ENCODE measurements at places on chromosomes 12 and 14.

GRCh38 chr12:119826661-119827445, 50.3 kb downstream of the CIT start:
- no peak for DNase-seq

DNA sequence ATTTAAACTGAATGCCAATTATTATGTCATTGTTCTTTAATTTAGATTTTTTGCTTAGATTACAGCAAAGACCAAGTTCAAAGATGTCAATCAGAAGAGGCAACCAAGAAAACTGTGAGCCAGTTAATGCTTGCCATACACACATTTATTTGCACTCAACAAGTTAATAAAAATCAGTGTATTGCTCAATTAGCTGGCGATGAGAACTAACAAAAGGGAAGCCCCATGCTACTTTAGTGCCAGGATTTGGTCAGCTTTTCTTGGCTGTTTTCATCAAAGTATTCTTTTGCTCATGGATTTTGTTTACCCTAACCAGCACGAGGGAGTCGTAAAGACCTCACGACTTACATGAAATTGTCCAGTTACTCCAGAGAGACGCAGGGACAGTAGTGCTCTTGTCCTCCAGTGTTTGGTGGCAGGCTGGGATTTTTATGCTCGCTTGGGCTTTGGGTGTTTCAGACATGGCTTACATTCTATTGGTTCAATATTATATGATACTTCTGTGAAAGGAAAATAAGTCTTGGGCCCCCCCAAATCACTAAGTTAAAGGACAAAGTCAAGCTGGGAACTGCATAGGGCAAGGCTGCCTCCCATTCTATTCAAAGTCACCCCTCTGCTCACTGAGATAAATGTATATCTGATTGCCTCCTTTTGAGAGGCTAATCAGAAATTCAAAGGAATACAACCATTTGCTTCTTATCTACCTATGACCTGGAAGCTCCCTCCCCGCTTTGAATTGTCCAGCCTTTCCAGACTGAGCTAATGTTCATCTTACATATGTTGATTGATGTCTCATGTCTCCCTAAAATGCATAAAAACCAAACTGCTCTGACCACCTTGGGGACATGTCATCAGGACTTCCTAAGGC, 7.4 kb upstream of the B4GALNT1 start:
- DNase-seq = no peak

DNA sequence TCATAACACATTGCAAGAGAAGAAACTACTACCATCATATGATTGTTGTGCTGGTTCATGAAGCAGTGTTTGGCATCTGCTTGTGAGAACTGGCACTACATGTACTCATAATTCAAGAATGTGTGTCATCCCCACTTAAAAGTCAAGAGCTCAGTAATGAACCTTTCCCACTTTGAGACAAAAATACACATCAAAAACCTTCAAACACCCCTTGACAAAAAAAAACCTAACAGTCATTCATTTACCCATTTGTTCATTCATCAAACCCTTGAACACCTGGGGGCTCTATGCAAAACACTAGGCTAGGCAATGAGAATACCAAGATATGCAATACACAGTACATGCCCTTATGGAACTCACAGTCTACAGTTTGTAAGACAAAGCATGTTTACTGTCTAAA, 40.0 kb downstream of the KIF21A start:
- no peak for DNase-seq

DNA sequence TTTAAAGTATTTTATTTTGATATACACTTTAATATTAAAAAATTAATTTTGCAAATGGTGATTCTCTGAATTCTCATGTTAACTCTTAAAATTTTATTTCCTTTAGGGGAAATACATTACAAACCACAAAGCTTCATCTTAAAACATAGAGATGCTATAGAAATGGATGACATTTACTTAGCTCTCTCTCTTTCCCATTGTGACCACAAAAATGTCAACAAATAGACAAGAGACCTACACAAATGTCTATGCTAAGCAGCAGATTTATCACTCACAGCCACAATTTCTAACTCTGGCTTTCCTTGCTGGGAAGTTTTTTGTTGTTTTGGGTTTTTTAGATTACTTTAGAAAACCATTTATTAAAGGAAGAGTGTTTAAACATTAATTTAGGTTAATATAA, 19.9 kb upstream of the PHC1 start:
- no peak for DNase-seq

DNA sequence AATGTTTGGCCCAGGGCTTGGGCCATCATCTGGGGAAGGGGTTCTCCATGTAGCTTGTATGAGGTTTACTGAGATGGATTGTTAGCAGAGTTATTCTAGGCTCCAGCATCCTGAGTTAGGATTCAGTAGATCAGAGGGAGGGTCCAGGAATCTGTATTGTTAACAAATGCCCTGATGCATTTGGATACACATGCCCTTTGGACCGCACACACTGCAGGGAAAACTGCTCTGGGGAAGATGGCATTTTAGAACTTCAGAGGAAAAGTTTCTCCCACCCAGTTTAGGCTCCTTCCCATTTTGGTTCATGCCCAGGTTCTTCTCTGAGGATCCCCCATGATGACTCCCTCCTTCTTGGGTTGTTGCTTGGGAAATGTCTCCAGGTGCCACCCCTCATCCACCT, 193.3 kb downstream of the KTN1 start:
- DNase-seq = no peak

DNA sequence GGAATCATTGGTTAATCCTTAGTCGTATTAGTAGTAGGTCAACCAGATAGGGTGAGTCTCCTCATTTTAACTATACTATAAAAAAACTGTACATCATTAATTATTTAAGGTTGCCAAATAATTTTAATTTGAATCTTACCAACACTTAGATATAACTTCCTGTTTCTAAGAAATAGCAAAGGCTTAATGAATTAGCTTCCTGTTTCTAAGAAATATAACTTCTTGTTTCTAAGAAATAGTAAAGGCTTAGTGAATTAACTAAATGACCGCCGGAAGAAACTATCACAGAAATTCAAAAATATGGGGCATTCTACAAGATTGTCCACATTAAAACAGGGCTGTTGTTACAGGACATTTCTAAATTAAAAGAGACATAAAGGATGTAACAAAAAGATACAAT, 392.9 kb upstream of the FOXG1 start:
- DNase-seq = no peak

DNA sequence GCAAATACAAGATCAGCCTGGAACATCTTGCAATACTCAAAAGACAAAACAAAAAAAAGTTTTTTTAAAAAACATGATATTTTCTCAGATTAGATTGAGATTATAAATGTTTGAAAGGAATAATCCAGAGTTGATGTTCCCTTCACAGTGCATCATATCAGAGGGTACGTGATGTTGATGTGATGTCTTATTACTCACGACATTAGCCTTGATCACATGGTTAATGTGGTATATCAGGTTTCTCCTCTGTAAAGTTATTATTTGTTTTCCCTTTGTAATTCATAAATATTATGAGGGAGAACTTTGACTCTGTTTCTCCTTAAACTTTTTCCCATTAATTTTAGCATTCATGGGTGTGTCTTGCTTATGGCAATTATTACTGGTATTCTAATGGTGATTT, 26.6 kb downstream of the LIMA1 start:
- no peak for DNase-seq

DNA sequence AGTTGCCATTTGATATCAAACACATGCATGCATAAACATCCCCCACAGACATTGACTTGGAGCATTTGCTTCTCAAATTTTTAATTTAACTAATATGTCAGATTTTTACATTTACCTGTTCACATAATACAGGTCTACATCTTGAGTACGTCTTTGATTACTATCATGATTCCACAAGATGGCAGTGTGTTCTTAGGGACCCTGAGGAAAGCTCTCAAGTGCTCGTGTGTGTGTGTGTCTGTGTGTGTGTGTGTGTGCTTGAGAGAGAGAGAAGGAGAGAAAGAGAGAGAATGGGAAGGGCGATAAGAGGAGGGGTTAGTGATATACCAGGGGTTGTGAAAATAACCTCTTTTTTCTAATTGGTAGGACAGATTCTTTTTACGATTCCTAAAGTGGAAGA, 167.1 kb upstream of the OR4E1 start:
- DNase-seq = no peak

DNA sequence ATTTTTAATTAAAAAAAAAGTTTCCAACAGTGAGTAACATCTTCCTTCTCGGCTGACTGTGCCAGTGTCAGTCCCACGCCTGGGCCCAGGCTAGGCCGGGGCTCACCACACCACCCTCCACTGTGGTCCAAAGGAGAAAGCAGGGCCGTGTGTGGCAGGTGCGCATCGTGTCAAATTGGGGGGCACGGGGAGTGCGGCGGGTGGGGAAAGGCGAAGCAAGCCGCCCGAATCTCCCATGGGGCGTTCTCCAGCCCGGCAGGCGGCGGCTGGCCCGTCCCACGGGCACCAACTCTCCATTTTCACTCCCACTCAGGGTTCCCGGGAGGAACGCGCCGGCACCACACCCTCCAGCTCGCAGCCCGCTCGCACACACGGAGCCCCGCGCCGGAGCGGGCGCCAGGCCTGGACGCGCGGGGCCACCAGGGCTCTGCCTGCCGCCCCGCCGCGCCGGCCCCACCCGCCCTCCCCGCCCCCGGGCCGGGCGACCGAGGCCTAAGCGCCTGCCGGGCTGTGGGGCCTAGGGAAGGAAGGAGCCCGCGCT, 604 bp downstream of the EEA1 start:
- peak; percentile 61 for DNase-seq

GRCh38 chr14:23361320-23361719, 3.7 kb downstream of the EFS start:
- DNase-seq = no peak

- no peak for DNase-seq
Observed at GRCh38 chr12:52354200-52354599, 13.1 kb downstream of the KRT85 start.

GRCh38 chr12:49503674-49504180, 35.1 kb upstream of the KCNH3 start:
- DNase-seq = no peak

GRCh38 chr12:93978553-93978952, 169.8 kb upstream of the PLXNC1 start:
- DNase-seq = no peak

- no peak for DNase-seq
Observed at GRCh38 chr14:93895023-93895604, 32.0 kb upstream of the FAM181A start.

DNA sequence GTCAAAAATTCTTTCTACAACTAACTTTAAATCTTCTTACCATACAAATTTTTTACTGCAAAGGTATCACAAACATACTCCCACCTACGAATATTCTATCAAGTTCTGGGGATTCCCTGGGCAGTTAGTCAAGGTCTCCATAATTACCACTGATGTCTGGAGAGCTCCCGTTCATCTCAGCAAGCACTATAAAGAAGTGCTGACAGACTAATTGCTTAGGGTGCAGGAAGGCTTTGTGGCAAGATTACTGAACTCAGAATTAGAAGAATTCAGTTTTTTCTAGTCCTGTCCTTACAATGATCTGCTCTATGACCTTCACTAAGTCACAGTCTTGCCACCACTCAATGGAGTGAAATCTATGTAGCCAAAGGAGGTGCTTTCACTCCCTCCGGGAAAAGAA, 61.5 kb downstream of the DUSP16 start:
- DNase-seq = no peak

DNA sequence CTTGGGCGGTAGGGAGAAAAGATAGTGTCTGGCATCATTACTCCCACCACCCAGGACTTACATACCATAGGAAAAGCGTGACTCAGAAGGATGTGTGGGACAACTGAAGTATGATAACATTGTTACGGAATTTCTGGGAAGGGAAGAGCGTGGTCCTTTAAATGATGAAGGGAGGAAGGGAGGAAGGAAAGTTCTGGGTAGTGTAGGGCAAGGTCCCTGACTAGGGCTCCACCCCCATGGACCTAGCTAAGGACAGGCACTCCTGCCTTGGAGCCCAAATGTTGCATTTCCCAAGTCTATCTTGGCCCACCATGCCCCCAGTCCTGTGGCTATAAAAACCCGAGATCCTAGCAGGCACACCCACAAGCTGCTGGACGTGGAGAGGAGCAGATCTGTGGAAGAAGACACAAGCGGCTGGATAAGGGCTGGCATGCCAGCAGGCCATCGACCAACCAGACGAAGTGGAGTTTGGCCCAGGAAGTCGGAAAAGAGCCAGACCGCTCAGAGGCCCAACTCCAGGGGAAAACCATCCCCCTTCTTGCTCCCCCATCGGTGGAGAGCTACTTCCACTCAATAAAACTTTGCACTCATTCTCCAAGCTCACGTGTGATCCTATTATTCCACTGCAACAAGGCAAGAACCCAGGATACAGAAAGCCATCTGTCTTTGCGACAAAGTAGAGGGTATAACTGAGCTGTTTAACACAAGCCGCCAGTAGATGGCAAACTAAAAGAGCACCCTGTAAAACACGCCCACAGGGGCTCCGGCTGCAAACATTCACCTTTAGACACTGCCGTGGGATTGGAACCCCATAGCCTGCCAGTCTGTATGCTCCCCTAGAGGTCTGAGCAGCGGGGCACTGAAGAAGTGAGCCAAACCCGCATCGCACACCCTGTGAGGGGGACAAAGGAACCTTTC, 23.0 kb upstream of the RAB21 start:
- DNase-seq = no peak

DNA sequence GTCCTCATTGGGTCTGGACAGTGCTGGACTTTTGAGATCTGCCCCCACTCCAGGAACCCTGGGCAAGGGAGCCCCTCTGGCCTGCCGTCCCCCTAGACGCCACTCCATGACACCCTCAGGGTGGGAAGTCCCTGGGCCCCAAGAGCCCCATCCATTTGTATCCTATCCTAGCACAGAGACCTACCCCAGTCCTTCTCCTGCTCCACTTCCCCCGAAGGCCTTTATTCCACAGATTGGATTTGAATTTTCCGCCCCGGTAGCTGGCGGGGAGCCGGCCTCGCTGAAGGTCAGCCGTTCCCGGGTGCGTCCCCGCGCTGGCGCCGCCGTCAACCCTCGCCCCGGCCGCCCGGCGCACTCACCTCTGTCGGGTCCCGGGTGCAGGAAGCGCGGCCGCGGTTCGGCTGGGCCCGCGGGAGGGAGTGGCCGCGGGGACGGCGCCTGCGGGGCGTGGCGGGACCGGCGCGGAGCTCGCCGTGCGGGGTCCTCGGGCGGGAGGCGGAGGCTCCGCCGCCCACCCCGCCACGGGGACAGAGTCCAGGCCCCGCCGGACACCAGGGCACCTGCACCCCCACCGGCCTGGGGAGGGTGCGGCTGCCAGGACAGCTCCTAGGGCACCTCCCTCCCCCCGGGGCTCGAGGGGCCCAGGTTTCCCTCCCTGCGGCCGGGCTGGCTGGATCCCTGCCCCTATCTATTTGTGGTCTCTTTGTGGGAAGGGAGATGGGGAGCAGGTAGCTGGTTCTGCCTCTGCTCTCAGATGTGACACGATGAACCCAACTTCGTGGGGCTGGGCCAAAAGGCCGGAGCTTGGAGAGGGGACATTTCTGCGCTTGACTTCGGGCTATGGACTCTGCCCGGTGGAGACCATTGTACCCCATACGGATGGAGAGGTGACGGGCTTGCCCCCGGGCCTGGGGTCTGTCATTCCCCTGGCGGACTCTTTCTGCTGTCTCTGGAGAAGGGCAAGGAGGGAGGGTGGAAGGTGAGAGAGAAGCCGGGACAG, 19.9 kb upstream of the GPR68 start:
- no peak for DNase-seq

Data from stimulated activated CD4-positive, alpha-beta T cell treated with anti-CD3 and anti-CD28 coated beads, Interleukin-2, amount 100 ng/mL, for 4 hours (primary cell).